ENCODE measurements at places on chromosomes 13 and 19. TPM values are rescaled to one million over a fixed set of nuclear protein-coding genes. Genes with fewer than 3 reads are reported as not detected.

MYO16 gene
- 0.08 TPM for total RNA-seq

CAPN12 gene
- 58.5 TPM for total RNA-seq

ZNF776 gene
- total RNA-seq, result 19.5 TPM

DNA sequence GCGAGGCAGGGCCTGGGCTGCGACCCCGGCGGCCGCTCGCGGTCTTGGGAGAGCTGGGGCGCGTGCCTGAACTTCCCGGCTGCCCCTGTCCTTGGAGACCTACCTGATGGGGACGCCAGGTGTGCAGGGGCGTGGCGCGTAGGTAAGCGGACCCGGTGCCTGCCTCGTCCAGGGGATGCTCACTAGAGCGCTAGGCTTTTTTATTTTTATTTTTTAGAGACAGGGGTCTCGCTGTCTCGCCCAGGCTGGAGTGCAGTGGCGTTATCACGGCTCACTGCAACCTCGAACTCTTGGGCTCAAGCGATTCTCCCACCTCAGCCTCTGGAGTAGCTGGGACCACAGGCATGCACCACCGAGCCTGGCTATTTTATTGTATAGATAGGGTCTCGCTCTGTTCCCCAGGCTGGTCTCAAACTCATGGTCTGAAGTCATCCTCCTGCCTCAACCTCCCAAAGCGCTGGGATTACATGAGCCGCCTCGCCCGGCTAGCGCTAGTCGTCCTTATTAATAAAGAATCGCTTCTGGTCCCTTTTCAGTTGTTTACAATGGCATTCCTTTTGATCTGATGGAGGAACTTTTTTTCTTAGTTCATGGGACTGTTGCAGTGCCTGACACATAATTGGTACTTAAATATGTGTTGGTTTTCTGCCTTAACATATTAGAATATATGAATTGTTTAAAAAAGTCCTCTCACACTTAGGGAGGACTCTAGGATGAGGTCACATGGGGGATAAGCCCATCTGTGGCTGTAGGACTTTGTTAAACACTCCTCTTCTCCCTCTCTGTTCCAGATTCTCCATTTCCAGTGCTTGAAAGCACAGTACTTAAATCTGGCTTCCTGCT lies 812 bp downstream of the DPY19L3 start:
- peak overlapping the region; percentile 72 for H3K27ac ChIP-seq
- H3K36me3 ChIP-seq, result peaks cover 5% of the 10 kb centered on the region

GRCh38 chr13:34363266-34363665 lies 545.3 kb downstream of the RFC3 start:
- no peaks in the 10 kb centered on the region for H3K27me3 ChIP-seq
- H3K4me1 ChIP-seq, result no peaks in the 10 kb centered on the region
- no peak overlapping the region for H3K27ac ChIP-seq
- no peaks in the 10 kb centered on the region for H3K36me3 ChIP-seq

- DNase-seq, result no peak
- H3K27me3 ChIP-seq, result no peaks in the 10 kb centered on the region
- H3K4me3 ChIP-seq, result no peak overlapping the region
- H3K27ac ChIP-seq, result no peak overlapping the region
- no peaks in the 10 kb centered on the region for H3K4me1 ChIP-seq
These were observed 64.6 kb upstream of the SOX21 start for GRCh38 chr13:94776956-94777355.

DNA sequence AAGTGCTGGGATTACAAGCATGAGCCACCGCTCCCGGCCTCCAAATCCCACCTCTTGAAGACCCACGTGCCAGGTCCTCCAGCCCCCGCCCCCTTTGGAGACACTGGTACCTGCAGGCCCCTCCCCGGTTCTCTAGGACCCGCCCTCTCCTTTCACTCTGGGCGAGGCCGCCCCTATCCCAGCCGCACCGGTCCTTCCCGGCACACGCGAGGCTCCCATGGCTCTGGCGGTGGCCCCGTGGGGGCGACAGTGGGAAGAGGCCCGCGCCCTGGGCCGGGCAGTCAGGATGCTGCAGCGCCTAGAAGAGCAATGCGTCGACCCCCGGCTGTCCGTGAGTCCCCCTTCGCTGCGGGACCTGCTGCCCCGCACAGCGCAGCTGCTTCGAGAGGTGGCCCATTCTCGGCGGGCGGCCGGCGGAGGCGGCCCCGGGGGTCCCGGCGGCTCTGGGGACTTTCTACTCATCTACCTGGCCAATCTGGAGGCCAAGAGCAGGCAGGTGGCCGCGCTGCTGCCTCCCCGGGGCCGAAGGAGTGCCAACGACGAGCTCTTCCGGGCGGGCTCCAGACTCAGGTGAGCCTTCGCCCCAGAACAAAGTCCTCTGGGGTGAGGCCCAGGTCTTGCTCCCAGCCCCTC lies at the start of gene CBLC:
TSS of gene CBLC (plus strand) at position 176 of the 633 bp plus-strand sequence. CDS start at position 218, 42 bp downstream.
- peak within 1 kb of the TSS; percentile 35 for H3K4me3 ChIP-seq
- H3K27me3 ChIP-seq, result no peaks in the 10 kb centered on the region
- DNase-seq, result no peak
- H3K27ac ChIP-seq, result no peak within 1 kb of the TSS

DNA sequence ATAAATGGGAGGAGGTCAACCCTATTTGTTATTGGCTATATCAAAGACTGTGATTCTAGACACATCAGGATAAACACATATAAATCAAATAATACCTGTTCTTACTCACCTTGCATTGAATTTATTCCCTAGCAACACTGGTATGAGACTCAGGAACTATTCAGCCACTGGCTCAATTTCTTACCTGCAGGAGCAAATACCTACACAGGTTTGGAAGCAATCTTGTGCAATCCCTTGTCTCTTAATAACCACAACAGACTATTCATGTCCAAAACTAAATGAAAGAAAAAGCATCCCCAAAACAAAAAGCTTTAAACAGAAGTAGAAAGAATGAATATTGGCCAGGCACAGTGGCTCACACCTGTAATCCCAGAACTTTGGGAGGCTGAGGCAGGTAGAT lies 55.5 kb downstream of the TBC1D4 start:
- no peak for DNase-seq
- no peaks in the 10 kb centered on the region for H3K4me1 ChIP-seq
- no peaks in the 10 kb centered on the region for H3K36me3 ChIP-seq
- no peak overlapping the region for H3K4me3 ChIP-seq
- H3K27me3 ChIP-seq, result no peaks in the 10 kb centered on the region
- no peak overlapping the region for H3K27ac ChIP-seq

- H3K27me3 ChIP-seq, result no peaks in the 10 kb centered on the region
- no peaks in the 10 kb centered on the region for H3K36me3 ChIP-seq
- no peak overlapping the region for H3K4me3 ChIP-seq
- no peak overlapping the region for H3K27ac ChIP-seq
- no peaks in the 10 kb centered on the region for H3K4me1 ChIP-seq
These were observed 502.8 kb downstream of the COG6 start for GRCh38 chr13:40158218-40158617.

GRCh38 chr13:64289702-64290101 lies 2874.1 kb upstream of the PCDH20 start:
- no peaks in the 10 kb centered on the region for H3K4me1 ChIP-seq
- H3K27me3 ChIP-seq, result no peaks in the 10 kb centered on the region
- no peak overlapping the region for H3K4me3 ChIP-seq
- H3K27ac ChIP-seq, result no peak overlapping the region
- H3K36me3 ChIP-seq, result no peaks in the 10 kb centered on the region
- no peak for DNase-seq

DNA sequence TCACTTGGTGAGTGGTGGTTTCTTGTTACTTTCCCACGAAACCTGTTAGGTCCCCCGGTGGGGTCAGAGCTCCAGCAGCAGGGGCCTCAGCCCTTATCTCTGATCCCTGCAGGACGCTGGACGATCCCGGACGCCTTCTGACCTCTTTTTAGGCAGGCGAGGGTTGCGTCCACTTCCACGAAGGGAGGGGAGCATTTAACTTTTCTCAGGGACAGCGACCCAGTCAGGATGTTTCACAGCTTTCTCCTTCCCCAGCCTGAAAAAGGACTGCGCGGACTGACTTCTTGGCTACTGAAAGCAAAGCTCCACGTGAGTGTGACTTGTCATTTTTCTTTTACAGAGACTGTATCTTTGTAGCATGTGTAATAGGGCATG lies 692 bp downstream of the ZNF234 start:
- no peaks in the 10 kb centered on the region for H3K27me3 ChIP-seq
- no peak for DNase-seq
- no peaks in the 10 kb centered on the region for H3K36me3 ChIP-seq
- peak overlapping the region; percentile 95 for H3K27ac ChIP-seq
